ENCODE measurements at places on chromosomes 1 and 21.

GRCh38 chr1:154594811-154595210 is 13.2 kb downstream of the ADAR start:
- DNase-seq: no peak

DNA sequence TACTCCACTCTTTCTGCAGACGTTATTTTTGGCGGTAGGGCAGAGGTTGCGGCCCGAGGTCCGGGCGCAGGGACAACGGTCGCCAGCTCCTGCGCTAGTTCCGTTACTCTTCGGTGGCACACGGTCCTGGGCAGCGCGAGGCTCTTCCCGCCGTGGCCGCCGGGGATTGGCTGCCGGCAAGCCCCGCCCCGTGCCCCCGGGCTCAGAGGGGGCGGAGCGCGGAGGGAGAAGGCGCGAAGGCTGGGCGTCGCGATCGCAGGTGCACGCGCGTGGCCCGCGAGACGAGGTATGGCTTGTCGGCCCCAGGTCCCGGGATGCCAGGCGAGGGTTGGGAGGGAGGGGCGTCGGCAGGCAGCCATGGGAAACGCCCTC is 518 bp upstream of the SHE start:
- DNase-seq: no peak

DNA sequence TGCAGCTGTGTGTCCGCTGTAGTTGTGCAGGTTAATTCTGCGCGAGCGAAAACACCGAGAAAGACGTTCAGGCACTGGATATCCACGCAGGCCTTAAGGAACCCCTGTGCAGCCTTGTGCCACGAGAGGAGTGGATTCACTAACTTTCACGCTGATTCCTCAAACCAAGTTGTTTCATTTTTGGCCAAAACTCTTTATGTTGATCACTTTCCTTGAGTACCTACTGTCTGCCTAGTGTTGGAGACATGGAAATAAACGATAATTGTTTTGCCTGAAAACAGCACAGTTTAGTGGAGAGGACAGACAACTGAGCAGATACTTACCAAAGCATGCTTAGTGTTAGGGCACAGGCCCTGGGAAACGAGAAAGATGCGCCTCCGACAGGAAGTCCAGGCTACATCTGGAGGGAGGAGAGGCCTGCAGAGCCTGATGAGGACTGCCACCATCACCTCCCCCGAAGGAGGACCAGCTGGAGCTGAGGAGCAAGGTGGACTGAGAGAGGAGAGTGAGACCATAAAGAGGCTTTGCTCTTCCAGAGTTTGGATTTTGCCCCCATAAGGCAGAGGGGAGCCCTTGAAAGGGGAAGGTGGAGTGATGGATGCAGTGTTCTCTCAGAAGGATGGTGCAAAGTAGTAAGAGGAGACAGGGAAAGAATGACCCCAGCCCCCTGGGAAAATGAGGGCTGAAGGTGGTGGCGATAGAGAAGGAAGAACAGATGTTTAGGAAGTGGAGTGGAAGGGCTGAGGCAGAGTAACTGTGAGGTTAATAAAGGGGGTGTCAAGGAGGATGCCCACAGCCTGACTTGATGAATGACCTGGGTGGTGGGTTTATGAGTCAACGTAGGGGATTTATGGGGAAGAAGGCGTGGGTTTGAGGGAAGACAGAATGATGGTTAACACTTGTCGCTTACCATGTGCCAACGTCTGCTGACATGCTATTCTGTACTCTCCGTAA is 956 bp upstream of the SCAF4 start:
- no peak for DNase-seq

- no peak for DNase-seq
These were observed 26.0 kb downstream of the ATF6 start for GRCh38 chr1:161791904-161792655.

DNA sequence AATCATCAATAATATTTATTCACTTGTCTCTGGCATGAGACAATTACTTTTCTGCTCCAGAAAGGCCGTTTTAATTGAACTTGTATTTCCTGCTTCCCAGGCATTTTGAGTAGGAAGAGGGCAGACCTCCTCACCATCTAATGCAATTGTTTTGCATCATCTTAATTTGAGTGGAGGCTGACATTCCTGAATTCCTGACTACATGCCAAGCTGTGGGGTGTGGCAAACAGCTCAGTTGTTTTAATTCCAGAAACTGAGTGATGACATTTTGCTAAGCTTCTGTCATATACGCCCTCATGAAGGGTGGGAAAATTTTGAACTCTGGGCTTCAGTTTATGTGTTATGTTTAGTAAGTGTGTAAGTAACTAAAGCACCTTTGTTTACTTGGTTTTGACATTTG is 125.4 kb upstream of the USP25 start:
- no peak for DNase-seq

DNA sequence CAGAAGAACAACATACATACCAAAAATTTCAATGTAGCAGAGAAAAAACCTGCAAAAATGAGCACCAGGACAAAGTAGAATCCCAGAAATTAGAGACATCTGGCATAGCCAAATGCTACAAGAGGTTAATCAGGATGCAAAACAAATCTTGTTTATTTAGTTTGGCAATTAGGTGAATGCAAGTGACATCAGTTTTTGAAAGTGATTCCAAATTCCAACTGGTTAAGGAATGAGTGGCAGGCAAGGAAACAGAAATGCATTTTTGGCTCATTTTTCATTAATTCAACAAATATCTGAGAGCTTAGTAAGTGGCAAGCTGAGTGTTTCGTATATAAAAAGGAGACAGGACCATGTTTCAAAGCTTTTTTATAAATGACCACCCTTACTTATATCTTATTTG is 21.3 kb downstream of the SCAF4 start:
- no peak for DNase-seq

GRCh38 chr1:244087611-244088010 is 36.5 kb downstream of the ZBTB18 start:
- DNase-seq: no peak

DNA sequence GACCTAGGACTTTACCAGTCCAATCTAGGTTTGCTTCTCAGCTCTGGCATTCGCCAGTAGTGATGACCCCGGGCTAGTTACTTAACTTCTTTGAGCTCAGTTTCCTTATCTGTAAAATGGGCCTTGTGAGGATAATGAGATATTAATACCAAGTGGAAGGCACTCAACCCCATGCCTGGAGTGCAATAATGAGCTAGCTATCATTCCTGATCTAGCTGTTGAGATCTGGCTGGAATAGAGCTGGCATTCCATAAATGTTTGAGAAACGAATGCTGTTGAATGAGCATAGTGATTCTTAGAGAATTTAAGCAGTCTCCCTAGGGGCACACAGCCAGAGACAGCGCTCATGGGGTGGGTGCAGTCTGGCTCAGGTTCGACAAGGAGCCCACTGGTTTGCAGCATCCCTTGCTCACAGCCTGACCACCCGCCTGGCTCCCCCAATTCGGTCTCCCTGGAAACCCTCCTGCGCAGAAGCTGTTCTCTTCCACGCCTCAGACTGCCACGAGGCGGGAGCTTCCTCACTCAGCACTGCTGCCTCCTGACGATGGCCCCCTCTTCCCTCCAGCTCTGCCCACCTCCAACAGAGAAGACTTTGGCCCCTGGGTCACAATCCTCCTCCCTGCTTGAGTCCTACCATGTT is 32.5 kb downstream of the DHCR24 start:
- DNase-seq: no peak

GRCh38 chr1:229243638-229244037 is 27.3 kb upstream of the RAB4A start:
- no peak for DNase-seq

- no peak for DNase-seq
These were observed 589.9 kb downstream of the ADGRL2 start for GRCh38 chr1:82390627-82391026.

DNA sequence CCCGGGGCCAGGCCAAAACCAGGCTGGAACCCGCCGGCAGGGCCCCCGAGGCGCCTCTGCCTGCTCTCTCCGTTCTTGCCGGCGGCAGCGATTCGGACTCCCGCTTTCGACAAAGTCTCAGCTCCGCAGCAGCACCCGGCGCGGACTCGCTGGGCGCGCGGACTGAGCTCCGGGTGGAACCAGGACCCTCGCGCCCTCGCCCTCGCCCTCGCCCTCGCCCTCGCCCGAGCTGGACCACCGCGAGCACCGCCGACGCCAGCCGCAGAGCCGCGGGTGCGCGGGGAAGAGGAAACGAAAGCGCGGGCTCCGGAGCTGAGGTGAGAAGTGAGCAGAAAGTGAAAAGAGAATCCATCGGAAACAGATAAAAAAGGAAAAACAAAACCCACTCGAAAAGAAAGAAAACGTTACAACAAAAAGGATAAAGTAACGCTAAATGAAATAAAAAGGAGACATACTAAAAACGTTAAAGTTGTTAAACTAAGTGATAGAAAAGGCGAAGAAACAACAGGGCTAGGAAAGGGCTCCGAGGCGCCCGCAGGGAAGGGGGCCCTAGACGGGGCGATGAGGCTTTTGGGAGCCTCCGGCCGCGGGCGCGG is 64.9 kb downstream of the MEF2D start:
- DNase-seq: peak; percentile 34

GRCh38 chr1:218568962-218569550 is 223.9 kb downstream of the TGFB2 start:
- DNase-seq: no peak

- no peak for DNase-seq
These were observed 65.6 kb upstream of the SCCPDH start for GRCh38 chr1:246658567-246658966.

GRCh38 chr1:200909071-200909470 is 14.4 kb downstream of the INAVA start:
- no peak for DNase-seq

DNA sequence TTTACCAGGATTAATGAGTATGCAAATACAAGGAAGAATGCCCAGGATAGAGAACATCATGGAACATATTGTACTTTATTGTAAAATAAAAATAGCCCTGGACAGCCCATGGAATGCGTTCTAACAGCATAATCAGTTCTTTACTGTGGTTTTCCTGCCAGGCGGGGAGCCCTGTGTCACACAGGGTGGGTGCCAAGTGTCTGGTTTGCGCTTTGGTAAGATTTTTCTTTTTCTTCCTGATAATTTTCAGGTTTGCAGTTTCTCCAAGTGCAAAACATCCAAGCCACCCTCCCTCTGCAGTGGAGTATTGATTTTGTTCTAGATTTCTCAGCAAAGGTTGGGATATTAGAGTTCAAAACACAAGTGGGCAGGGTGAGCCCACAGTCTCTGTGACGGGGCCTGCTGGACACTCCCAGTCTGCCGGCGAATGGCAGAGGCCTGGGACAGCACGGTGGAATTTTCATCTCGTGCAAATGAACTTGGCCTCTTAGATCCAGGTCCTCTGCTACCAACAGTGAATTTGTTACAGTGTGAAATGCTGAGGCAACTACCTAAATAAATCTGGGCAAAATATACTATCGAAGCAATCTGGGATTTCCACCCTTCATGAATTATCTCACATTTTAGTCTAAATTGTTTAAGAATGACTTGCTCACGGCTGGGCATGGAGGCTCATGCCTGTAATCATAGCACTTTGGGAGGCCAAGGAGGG is 15.6 kb upstream of the KCNJ15 start:
- no peak for DNase-seq

- DNase-seq: no peak
These were observed 14.5 kb downstream of the SAMD11 start for GRCh38 chr1:938088-938683.

DNA sequence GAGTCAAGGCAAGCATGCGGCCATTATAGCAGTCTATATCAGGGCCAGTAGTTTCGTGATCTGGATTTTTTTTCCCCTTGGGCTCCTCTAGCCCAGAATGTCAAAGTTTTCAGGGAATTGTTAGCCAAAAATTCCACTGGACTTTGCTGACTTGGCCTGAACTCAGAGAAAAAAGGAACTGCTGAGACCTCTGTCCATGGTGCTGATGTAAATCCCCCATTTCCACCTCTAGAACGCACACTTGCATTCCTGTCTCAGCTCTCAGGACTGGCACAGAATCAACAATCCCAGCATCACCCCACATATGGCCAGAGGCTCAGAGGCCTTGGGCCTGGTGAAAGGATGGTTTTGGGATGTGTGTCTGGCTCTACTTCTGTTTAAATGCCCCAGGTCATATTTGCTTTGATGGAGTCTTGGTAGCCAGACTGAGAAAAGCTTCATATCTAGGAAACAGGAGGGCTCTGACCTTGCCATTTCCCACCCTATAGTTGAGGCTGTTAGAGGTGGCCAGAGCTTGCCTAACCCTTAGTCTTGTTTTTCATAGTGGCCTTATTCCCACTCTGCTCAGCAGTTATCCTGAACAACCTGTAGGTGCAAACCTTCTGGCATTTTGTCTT is 16.9 kb upstream of the EFCAB14 start:
- no peak for DNase-seq

- no peak for DNase-seq
These were observed 10.2 kb downstream of the DMRTB1 start for GRCh38 chr1:53469373-53469772.

DNA sequence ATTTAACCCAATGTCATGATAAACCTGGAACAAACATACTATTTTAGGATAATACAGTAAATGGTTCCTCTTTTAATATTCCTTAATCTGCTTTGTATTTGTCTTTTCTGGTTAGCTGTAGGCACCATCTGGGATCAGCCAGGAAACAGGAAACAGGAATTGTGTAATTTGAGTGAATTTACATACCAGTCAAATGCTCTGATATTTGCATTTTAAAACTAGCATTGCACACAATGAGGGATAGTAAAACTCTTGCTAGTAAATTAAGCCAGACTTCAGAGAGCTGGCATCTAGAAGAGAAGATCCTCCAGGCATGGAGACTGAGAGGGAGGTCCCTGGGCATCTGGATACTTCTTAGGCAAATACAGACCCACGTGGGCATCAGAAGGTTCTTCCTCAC is 103.5 kb downstream of the HMCN1 start:
- no peak for DNase-seq

DNA sequence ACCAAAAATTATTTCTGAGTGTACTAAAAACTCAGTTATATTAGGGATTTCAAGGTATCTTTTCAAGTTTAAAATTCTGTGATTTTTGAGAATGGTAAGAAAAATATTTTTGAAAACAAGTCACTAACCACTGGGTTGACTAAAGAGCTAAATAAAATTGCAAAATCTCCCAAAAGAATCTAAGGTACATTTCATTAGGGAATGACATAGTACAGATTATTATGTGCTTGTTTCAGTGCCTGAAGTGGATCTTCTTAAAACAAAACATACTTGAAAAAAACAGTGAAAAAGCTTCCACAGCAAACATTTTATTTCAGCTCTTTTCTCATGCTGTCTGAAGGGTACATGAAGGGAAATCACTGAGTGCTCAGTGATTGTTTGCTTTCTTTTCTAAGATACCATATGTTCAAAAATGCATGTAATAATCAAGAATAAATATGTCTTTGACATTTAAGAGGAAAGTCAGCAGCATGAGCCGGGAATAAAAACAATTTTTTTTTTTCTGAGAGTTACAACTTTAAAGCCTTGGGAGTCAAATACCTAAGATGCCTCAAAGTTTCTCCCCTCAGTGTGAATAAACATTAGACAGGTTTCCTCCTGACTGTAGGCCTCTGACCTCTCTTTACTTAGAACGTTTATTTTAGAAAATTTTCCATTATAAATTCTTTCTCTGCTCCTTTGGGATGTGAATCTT is 200.7 kb downstream of the KCNT2 start:
- DNase-seq: no peak

GRCh38 chr21:45742247-45742646 is 98.7 kb downstream of the PCBP3 start:
- no peak for DNase-seq

- DNase-seq: no peak
These were observed 135.7 kb downstream of the ZNF281 start for GRCh38 chr1:200274116-200274515.

All from GM12892 (cell line).